Glutamatergic neuron (in vitro differentiated cells): ENCODE measurements at places on chromosomes 11 and 22. TPM values are rescaled to one million over a fixed set of nuclear protein-coding genes. Genes with fewer than 3 reads are reported as not detected.

- DNase-seq: no peak
These were observed 36.2 kb downstream of the IGHMBP2 start for GRCh38 chr11:68939583-68940555.

The ANKRD42 gene
- total RNA-seq: 2.2 TPM

The SLC25A18 gene
- total RNA-seq: 6.4 TPM

GRCh38 chr11:1397146-1397861 lies 7.6 kb downstream of the BRSK2 start:
- no peak for DNase-seq

GRCh38 chr11:118051611-118052461 lies 25.0 kb upstream of the TMPRSS4 start:
- DNase-seq: no peak

- DNase-seq: no peak
These were observed 47.9 kb upstream of the TH start for GRCh38 chr11:2219318-2220017.
